ENCODE measurements at places on chromosomes 5 and 9.

GRCh38 chr9:134936346-134937163, 18.8 kb upstream of the FCN1 start:
- DNase-seq: no peak

GRCh38 chr5:158677470-158677838, 422.3 kb downstream of the EBF1 start:
- DNase-seq: no peak

GRCh38 chr9:129647635-129648034, 5.7 kb upstream of the ASB6 start:
- no peak for DNase-seq

GRCh38 chr9:70044490-70045307, 1.1 kb downstream of the MAMDC2 start:
- no peak for DNase-seq

DNA sequence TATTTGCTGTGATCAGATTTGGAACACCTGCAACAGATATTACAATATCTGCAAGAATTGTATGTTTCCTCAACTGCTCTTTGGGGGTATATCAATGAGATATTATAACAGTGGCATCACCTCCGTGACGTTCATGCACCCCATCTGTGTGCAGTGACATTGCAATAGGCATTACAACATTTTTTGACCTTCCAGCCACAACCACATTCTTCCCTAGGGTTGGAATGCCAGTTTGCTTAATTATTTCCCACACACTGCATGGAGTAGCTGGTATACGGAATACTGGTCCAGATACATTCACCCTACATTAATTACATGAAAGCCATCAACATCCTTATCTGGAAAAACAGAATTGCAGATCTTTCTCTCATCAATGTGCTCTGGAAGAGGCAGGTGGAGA, 42.3 kb downstream of the FBXO4 start:
- DNase-seq: no peak

DNA sequence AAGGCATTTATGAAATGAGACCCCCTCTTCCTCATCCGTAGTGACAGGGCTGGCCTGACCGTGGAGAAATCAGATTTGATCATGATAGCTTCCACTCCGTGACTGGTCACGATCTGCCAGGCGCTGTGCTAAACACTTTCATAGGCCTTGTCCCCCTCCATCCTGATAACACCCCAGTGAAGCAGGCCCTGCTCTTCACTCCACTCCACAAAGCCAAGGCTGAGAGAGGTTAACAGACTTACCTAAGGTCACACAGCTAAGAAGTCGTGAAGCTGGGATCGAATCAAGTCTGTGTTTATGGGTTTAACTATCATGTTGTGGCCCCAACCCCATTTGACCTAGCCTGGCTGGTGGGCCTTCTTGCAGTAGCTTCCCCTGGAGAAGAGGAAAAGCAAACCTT, 53.3 kb upstream of the IL17B start:
- DNase-seq: no peak

GRCh38 chr9:137308057-137308619, 6.1 kb upstream of the NRARP start:
- DNase-seq: peak; percentile 35

- DNase-seq: no peak
Observed at GRCh38 chr5:82309091-82309531, 31.0 kb upstream of the RPS23 start.

GRCh38 chr9:130626249-130626996, 38.0 kb upstream of the PRDM12 start:
- no peak for DNase-seq

DNA sequence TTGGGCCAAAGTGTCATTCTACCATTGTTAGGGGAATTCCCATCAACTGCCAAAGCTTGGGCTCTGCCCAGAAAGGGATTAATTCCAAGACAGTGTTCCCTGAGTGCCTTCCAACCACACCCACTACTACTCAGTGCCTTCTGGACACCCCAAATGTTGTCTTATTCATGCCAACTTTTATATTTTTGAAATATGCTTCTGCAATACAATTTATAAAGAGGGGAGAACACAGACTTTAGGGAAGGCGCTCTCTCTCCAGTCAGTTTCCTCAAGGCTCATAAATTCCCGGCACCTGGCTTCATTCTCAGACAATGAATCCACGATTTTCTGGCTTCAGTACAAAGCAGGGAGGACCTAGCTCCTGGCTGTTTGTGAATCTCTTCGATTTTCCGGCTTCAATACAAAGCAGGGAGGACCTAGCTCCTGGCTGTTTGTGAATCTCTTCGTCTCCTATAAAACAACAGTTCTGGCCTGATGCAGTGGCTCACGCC, 120.1 kb upstream of the MYO10 start:
- DNase-seq: no peak

DNA sequence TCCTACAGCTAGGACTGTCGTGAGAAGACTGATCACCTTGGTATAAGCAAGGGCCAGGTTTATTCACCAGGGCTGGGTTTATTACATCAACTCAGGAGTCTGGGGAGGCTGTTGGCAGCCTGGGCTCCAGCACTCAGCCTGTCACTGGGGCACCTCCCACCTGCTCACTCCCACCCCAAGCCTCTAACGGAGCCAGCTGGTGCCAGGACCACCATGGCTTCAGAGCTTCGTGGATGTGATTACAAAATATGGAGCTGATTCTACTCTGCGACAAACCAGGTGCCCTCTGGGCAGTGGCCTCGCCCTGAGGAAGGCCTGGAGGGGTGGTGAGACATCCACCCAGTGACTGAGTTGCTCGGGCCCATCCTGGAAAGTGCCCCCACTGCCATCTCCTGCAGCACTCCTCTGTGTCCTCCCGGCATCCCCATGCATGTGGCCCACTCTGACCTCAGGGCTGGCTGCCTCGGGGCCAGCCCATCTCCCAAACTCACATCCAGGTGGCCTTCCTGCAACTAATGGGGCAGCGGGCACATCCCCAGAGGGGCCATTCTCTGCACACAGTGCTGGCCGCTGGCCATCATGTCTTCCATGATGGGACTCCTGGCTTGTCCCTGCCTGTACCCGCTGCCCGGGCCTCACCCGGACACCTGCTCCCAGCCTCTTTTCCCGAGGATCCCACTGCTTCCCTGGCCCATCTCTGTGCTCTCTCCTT, 49.6 kb downstream of the SECISBP2 start:
- no peak for DNase-seq

GRCh38 chr5:115758356-115758755, 58.1 kb downstream of the CDO1 start:
- no peak for DNase-seq
